Activated CD4-positive, alpha-beta T cell treated with anti-CD3 and anti-CD28 coated beads, Interleukin-2, amount 50 U/mL, for 4 hours (primary cell): ENCODE measurements at places on chromosomes 7 and 10.

DNA sequence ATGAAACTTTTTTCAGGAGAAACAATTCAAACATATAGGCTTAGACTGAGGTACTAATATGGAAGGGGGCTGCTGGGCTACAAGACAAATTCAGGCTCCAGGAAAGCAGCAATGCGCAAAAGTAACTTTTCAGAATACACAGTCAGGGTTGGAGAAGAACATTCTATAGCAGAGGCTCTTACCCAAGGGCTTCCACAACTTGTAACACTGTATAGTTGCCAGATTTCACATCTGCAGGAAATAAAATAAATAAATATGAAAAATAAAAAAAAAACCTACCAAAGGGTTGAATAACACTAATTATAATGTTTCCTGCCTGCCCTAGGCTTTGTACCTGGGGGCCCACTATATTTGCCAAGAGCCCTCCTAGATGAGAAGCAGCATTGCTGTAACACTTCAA lies 14.3 kb downstream of the MMS19 start:
- no peak for DNase-seq

DNA sequence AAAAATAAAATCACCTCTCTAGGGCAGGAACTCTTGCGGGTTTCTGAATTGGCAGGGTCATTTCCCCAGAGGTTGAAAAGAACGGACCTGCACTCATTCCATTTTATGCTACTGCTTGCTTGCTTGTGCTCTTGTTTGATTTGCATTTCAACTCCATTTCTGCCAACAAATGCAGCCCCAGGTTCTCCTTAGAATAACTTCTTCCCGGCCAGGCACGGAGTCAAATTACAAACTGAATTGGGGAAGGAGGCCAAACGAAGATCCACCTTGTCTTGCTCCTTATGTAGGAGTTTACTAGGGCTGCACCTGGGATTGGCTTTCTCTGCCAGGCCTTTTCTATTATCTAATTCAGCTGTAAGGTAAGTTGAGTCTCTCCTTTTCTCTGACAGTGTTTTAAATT lies 79.6 kb downstream of the HGF start:
- no peak for DNase-seq

DNA sequence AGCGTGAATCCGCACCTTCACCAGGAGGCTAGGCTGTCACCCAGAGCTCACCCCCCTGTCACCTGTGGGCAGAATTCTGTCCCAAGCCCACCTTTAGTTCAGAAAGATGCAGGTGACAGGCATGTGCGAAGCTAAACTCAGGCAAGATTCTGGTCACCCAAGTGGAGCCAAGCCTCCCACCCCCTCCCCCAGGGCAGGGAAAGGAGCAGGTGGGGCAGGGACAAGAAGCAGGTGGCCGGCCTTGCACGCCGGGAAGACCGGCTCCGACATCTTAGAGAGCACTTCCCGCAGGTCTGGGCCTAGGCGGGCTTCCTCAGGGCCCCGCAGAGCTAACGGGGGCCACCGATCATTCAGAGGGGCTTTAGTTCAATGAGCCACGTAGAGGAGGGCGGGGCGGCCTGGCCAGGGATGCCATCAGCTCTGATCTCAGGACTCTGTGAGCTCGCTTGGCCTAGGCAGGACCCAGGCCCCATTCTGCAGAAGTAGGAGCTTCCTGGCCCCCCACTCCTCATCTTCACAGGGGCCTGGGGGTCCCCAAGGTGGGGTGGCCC lies 19.9 kb downstream of the UNCX start:
- no peak for DNase-seq

- no peak for DNase-seq
These were observed 178.1 kb downstream of the PTEN start for GRCh38 chr10:88041243-88042159.

DNA sequence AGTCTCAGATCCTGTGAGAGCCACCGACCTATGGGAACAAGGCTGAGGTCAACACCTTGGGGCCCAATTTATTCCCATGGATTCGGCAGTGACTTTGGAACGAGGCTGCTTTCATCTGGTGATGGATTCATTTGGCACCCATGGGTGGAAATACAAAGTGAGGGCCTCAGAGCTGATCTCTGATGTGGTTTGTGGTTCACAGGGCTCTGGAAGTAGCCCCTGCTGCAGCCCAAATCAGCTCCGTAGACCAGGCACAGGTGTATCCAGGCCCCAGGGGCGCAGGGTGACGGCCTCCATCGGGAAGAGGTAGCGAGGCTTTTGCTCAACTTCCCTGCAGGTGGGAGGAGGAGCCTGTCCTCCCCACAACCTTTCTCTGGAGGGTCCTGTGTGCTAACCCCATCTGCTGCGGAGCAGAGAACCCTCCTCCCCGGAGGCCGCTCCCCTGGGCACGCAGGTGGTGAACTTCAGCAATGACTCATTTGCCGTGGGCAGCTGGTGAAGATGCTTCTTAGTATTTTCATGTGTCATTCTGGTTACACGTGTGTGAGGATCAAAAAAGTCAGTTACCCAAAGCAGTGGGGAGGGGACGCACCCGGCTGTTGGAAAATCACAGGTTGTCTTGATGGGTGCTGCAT lies 7.5 kb upstream of the JAKMIP3 start:
- no peak for DNase-seq

DNA sequence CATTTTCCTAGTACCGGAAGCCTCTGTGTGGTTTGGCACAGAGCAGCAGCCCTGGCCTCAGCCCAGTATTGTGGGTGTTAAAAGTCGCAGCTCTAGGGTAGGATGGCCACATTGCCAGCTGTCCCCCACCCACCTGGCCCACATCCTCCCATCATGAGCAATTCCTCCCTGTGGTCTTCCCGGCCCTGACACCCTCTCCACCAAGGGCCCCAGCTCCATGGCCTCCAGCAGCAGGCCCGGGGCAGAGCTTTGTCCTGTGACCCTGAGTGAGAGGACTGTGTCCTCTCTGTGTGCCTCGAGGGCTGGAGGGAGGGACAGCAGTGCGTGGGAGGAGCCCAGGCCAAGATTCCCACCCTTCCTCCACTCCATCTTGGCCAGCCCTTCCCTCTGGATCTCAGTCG lies 93.7 kb downstream of the MYL10 start:
- no peak for DNase-seq

DNA sequence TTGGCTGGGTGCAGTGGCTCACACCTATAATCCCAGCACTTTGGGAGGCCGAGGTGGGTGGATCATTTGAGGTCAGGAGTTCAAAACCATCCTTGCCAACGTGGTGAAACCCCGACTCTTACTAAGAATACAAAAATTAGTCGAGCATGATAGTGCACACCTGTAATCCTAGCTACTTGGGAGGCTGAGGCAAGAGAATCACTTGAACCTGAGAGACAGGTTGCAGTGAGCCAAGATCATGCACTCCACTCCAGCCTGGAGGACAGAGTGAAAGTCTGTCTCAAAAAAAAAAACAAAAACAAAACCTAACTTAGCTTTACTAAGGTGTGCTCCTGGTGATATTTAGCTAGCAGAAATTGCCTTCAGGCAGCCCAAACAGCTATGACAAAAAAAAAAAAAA lies 24.3 kb upstream of the VDAC2 start:
- DNase-seq, result no peak

DNA sequence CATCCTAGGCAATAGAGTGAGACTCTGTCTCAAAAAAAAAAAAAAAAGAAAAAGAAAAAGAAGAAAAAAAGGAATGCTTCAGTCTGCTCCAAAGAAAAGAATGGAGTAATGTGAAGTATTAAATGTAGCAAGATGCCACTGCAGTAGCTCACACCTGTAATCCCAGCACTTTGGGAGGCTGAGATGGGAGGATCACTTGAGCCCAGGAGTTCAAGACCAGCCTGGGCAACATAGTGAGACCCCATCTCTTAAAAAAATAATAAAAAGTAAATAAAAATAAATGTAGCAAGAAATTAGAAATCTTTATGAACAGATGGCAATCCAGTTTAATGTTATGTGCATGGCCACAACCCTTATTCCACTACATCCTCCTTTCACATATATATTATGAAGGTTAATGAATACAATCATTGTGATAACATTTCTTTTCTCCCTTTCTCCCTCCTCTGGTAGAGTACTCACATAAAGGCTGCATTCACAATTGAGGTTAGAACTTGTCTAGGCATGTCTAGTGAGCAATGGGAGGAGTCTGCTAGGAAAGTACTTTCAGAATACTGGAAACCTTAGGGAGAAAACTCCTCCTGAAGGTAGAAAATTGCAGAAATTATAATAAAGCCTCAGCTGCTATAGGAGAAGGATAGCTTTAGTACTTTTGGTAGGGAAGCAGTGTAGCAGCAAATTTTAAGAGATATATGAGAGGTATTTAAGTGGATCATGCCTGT lies 20.4 kb downstream of the KLLN start:
- DNase-seq, result no peak

GRCh38 chr7:70072220-70072619 lies 473.9 kb downstream of the AUTS2 start:
- DNase-seq, result no peak

- no peak for DNase-seq
These were observed 45.1 kb upstream of the PRKG1 start for GRCh38 chr10:51029172-51029641.
